ENCODE measurements at places on chromosomes 3 and 15.

- no peak for DNase-seq
Observed at GRCh38 chr15:58840048-58840447, 68.9 kb downstream of the MINDY2 start.

DNA sequence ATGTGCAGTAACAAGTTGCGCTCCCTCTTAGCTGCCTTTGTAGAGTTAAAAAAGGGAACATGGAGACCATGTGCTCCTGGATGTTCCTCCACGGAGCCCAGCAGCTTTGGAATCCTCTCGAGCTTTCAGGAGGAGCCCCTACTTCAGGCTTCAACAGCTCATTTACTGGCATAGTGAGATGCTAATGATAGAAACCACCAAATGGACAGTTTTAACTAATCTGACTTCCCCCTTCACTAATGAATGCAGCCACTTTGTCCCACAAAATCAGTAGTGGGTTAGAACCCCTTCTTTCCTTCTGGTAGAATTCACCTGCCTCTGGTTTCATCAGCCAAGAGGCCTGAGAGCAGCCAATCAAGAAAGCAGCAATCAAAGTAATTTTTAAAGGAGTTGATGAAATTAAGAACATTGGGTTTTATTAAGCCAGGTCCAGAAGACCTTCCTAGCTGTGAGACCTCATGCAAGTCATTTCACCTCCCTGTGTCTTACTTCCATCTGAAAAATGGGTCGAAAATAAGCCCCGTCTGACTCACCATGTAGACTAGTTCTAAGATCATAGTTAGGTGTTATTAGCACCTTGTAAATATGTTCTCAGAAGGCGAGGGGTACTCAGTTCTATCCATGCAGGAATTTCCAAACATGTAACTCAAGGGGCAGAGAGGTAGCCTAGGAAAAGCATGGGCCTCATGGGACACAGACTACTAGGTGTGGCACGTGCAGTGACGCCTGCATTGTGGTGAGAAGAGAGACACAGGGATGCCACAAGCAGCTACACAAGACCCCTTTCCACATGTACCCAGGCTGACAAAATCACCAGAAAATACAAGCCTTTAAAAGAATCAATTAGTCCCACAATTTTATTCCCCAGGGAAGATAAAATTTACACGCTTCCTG lies 179.7 kb upstream of the LPP start:
- no peak for DNase-seq

- DNase-seq = no peak
Observed at GRCh38 chr3:179666436-179667035, 13.7 kb downstream of the USP13 start.

DNA sequence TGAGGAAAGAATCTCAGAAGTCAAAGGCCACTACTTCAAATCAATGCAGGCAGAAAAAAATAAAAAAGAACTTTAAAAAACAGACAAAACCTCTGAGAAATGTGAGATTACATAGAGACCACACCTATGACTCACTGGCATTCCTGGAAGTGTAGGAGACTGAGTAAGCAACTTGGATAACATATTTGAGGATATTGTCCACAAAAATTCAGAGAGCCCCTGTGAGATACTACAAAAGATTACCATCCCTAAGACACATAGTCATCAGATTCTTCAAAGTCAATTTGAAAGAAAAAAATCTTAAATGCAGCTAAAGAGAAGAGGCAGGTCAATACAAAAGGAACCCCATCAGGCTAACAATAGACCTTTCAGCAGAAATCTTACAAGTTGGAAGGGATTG lies 887.3 kb downstream of the NTRK3 start:
- DNase-seq = peak; percentile 59

- no peak for DNase-seq
Observed at GRCh38 chr15:93028111-93028631, 60.8 kb downstream of the RGMA start.

- DNase-seq = no peak
Observed at GRCh38 chr15:89785064-89785773, 9.1 kb downstream of the MESP2 start.

GRCh38 chr3:66082679-66083078 lies 44.0 kb upstream of the MAGI1 start:
- no peak for DNase-seq

- no peak for DNase-seq
Observed at GRCh38 chr15:26773917-26774316, 1.1 kb upstream of the GABRB3 start.

- DNase-seq = peak; percentile 79
Observed at GRCh38 chr3:138186803-138187295, 252 bp upstream of the ARMC8 start.

DNA sequence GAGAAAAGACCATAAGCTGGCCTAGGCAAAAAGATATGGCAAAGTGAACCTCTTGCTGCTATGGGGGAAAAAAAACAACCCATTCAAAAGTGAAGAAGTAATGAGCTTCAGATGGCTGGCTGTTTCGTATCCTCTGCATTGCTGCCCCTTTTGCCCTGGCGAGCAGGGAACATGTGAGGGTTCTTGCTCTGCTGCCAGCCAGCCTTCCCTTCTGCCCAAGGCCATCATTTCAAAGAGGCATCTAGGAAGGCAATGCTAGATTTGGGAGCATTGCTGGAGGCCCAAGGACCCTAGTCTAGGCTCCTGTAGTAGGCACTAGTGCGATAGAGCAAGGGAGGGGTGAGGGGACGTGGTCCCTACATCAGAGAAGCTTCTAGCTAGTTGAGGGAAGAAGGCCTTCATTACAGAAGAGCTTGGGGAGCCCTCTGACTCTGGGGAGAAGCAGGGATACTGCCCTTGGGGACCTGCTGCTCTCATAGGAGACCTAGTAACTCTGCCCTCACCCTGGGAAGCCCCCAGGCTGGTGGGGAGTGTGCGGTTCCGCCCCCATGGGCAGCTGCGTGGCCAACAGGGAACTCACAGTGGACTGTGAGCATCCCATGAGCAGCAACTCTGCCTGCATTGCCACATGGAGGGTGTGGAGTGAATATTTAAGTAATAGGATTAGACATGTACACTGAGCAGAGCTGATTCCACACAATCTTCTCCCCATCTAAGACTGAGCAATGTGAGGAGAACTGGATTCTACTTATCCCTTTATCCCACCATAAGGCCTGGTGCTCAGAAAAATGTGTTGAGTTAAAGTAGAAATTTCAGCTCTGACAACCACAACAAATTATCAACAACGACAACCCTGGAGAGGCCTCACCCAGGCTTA lies 21.3 kb downstream of the ITGA11 start:
- no peak for DNase-seq

DNA sequence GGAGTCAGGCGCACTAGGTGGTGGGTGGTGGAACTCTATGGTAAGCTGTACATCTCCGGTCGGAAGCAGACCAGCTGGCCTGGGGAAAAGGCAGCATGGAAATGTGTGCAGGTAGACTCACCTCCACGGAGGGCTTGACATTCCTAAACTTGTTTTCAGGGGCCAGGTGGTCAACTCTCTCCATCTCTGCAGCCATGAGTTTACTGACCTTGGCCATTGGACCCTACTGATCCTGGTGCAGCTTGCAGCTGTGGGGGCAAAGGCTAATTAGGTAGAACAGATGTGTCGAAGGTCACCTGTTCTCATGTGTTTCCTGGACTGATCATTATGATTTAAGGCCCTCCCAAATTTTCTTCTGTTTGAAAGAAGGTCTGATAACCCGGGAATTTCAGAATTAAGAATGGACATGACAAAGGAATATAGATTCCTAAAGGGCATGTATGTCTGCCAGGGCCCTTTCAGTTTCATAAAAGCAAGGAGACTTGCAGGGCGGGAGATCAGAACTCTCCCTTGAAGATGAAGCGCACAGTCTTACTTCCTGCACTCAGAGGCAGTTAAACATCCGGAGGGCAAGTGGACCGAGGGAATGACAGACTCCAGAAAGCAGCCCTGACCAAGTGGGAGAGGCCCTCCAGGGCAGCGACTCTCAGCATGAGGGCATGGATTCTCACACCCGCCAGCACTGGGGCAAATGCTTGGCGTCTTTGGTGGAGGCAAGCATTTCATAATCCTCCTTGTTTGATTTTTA lies 56.1 kb upstream of the CMTM7 start:
- DNase-seq = no peak

- no peak for DNase-seq
Observed at GRCh38 chr15:48126667-48127355, 6.0 kb downstream of the SLC24A5 start.

GRCh38 chr15:90105521-90105920 lies 3.3 kb upstream of the IDH2 start:
- DNase-seq = no peak

DNA sequence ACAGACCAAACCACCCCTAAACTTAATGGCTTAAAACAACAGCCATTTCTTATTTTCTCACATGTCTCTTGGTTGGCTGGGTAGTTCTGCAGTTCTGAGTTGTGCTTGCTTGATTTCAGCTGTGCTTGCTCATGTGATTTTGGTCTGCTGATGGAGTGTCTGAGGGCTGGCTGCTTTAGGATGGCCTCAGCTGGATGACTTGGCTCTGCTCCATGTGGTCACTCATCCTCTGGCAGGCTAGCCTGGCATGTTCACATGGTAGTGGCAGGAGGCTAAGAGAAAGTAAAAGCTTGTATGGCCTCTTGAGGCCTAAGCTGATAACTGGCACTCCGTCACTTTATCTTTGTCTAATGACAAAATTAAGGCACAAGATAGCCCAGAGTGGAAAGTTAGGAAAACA lies 4.1 kb downstream of the SV2B start:
- DNase-seq = no peak

GRCh38 chr15:25682340-25682739 lies 180.8 kb downstream of the ATP10A start:
- DNase-seq = no peak

- peak; percentile 45 for DNase-seq
Observed at GRCh38 chr3:196837819-196838420, 29.8 kb upstream of the SENP5 start.

DNA sequence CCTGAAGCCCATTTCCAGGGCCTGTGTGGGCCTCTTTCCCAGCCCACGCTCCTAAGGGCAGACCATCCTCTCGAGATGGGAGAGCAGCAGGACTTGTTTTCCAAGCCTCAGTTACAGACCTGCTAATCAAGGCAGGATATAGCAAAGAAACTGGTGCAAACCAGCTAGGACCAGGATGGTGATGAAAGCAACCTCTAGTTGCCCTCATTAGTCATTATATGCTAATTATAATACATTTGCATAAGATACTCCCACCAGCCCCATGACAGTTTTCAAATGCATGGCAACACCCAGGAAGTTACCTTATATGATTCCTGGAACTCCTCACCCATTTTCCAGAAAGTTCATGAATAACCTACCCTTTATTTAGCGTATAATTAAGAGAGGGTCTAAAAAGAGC lies 34.4 kb upstream of the TRH start:
- no peak for DNase-seq

GRCh38 chr3:11288021-11288491 lies 15.9 kb downstream of the ATG7 start:
- no peak for DNase-seq

GRCh38 chr15:82048811-82049210 lies 3.0 kb upstream of the MEX3B start:
- DNase-seq = no peak

- no peak for DNase-seq
Observed at GRCh38 chr3:29354894-29355293, 74.0 kb downstream of the RBMS3 start.

- no peak for DNase-seq
Observed at GRCh38 chr3:43086460-43087165, 19.3 kb downstream of the POMGNT2 start.

DNA sequence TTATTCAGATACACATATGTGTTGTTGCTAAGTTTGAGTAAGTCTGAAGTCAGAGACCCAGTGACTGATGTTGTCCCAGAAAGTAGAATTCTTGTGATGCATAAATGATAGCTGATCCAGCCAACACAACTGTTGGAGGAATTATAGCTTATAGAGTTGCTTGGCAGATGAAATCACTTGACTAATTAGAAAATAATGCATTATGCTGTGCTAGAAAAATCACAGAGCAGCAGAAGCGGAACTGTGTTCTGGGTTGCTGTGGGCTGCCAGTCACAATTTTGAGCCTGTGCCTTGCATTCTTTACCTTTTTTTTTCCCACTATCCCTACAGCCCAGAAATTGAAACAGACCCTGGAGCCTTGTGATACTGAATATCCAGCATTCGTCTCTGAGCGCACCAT lies 90.0 kb upstream of the LRTM1 start:
- no peak for DNase-seq

GRCh38 chr15:39595338-39596221 lies 14.7 kb downstream of the THBS1 start:
- no peak for DNase-seq

Measured in fibroblast of the conjunctiva (primary cell).